Activated naive CD8-positive, alpha-beta T cell treated with anti-CD3 and anti-CD28 coated beads, Interleukin-2, amount 10 ng/mL, durations not matched to agents 7 days and 5 days (primary cell): ENCODE measurements at places on chromosomes 16 and 17.

GRCh38 chr16:86929057-86929871, 350.9 kb downstream of the FOXL1 start:
- no peak for DNase-seq

- peak; percentile 71 for DNase-seq
These were observed 1.7 kb downstream of the IL4R start for GRCh38 chr16:27315333-27316037.

DNA sequence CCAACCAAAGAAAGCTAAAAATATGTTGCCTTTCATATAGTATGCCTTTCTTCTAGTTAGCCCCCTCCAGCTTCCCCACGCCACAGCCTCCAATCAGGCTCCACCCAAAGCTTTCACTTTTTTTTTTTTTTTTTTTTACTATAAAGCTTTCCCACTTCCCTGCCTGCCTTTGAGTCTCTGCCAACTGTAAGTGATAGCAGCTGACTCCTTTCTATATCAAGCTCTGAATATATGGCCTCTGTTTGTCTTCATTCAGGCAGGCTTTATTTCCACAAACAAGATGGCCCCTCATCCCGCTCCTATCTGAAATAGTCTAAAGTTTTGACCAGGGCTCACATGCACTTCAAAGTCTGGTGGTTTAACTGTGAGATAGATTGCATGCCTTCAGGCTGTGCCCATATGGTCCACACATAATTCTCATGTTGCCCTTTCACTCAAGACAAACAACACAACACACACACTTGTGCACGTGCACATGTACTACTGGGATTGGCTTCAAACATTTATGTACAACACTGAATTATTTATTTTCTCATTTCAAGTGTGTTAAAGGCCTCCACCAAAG, 39.8 kb upstream of the DYNLRB2 start:
- DNase-seq = no peak

GRCh38 chr16:58836427-58836826, 102.3 kb upstream of the GOT2 start:
- DNase-seq = no peak

DNA sequence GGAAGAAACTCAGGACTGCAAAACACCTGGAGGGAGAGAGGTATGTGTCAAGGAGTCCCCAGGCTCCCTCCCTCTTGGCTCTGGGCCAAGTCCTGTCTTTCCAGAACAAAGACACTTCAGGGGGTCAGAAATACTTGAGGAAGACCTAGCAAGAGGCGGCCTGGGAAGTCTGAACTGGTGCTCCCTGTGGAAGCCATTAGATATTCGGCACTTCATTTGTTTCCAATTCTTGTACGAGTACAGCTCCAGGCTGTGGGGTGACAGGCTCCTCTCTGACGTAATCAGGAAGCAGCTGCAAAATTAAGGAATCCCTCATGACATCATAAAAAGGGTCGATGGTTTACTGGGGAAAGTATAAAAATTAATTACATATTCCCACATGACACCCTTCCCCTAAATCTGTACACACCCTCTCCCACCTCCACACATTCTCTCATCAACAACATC, 108.7 kb downstream of the SMG6 start:
- no peak for DNase-seq

DNA sequence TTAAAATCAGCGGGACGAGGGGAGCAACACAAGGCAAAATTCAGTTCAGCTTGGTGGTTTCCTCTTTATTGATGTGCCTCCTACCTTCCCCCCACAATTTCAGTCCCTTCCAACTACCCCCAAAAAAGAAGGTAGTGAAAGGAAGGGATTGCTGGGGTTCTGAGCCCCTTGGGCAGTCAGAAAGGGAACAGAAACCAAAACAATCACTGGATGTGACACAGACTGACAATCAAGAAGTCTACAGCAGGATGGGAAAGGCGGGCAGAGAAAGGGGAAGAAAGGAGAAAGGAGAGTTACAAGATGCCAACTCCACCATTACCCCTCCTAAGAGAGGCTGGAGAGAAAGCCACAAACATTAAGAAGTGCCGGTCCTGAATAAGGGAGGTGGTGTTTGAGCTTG, 1.1 kb upstream of the PHF23 start:
- no peak for DNase-seq

- no peak for DNase-seq
These were observed 117.4 kb downstream of the SOX9 start for GRCh38 chr17:72238157-72238673.

DNA sequence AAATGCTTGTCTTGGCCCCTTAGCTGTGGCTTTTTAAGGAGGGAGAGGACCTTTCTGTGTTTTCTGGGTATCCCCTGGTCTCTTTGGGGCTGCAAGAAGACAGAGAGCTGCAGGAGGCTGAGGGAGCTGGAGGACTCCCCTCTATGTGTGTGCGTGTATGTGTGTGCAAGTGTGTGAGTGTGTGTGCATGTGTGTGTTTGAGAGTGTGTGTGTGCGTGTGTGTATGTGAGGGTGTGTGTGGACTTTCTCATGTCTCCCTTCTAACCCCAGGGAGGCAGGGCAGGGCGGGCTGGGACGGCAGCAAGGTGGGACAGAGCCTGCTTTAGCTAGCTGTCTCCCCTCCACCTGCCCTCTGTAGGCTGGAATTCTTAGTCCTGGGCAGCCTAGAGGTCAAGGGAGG, 1.9 kb downstream of the PRSS54 start:
- DNase-seq = no peak

DNA sequence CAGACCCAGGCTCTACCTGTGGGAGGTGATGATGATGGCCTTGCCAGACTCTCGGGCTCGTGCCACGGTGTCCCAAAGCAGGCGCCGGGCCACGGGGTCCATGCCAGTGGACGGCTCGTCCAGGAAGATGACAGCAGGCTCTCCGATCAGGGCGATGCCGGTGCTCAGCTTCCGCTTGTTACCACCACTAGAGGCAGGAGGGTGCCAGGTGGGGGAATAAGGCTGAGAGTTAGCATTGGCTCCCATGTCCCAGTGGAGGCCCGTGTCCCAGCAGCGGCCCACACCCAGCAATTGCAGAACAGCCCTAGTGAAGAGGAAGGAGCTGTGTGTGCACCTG, 10.3 kb upstream of the RNPS1 start:
- no peak for DNase-seq

- DNase-seq = peak; percentile 30
These were observed 1.1 kb upstream of the MYH11 start for GRCh38 chr16:15857724-15858560.

DNA sequence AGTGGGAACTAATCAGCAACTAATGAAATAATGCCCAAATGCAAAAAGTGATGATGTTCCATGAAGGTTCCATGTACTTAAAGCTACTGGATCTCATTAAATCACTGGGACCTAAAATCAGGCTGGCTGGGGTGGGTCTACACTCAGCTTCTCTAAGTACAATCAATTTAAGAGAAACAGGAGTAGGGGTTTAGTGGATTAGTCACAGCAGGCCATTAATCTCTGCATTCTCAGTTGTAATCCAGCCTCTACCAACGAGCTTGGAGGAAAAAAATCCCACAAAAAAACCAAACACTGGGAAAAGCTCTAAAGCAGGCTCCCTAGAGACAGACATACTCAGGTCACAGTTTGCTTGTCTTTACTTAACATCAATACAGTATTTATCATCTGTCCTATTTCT, 15.0 kb downstream of the CA10 start:
- DNase-seq = no peak

DNA sequence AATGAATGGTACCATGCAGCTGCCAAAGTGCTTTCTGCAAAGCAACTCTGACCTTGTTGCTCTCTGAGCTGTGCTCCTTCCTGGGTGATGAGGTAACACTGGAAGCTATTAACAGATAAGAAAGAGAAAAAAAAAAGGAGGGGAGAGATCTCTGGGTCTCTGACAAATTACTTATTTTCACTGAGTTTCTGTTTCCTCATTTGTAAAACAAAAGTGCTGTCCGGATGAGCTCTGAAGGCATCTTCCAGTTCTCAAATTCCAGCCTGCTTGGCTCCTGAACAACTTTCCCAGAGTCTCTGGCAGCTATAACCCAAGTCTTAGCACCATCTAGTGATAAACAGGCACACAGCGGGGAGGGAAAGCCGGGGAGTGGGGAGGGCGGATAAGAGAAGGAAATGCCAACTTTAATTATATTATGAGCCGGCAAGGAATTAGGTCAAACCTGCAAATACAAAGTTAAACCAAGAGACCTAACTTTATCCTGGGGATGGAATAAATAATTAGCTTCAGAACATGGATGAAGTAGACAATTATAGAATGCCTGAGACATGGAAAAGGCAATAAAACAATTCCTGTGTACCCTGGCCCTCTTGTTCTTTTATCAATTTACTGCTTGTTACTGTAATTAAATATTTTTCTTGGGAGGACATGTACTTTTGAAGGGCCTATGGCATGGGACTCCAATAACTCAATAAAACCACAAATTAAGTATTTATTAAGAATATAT, 61.3 kb upstream of the KIFC3 start:
- DNase-seq = no peak

DNA sequence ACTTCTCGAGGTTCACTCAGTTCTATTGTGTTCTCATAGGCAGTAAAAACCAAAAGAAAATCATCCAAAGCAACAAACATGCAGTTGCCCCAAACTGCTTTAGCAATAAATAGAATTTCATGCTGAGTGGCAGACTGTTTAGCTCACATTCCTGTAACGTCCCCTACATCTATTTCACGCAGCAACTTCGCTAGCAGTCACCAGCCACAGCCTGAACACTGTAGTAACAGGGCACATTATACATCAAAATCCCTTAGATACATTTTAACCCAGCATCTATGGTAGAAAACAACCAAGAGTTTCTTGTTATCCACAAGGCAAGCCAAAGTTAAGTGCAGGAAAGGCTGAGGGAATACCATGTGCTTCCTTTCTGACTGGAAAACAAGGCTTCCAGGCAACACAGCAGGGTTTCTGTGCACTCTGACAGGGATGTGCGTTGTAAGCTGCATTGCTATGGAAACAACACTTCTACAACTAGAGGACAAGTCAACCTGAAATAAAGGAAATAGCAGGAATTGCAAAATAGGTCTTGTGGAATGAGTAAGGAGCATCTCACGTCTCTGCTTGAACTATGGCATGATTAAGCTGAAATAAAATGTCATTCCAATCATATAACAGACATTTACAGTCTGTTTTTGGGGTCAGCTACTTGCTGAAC, 55.4 kb downstream of the CFDP1 start:
- no peak for DNase-seq

DNA sequence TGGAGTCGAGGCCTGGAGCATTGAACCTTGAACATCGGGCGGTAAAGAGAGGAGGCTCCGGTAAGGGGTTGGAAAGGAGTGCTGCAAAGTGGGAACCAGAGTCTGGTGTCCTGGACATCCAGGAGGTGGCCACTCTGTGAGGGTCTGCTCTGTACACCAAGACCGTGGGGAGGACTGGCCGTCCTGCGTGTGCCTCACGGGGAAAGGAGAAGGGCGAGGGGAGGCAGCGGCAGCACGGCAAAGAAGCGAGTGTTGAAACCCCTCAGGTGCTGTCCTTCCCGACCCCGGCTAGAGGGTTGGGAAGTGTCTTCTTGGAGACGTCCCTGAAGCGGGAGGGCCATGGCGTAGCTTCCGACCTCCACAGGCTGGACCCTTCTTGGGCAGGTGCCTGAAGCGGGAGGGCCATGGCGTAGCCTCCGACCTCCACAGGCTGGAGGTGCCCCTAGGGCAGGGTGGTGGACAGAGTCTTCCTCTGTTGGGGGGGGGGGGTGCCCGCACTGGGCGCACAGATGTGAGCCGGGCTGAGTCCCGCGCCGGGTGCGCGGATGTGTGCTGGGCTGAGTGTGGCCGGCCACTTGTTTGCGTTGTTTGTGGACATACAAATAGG, 42.0 kb downstream of the FOXK2 start:
- no peak for DNase-seq

- peak; percentile 16 for DNase-seq
These were observed 30.6 kb downstream of the IL21R start for GRCh38 chr16:27432558-27432957.

DNA sequence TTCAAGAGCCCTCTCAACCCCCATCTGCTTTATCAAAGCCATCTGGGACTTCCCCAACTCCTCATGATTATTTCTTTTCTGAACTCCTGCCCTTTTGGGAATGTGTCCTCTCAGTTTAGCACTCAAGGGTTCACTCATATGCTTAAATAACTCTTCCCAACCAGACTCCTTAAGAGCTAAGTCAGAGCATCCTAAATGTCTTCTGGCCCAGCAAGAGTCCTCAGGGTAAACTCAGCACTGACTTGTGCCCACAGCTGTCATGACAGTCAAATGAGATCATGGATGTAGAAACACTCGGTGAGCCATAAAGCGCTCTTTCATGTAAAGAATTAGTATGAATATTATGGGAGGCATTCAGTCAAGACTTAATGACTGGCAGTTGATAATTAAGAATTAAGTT, 85.9 kb downstream of the TEX14 start:
- DNase-seq = no peak

DNA sequence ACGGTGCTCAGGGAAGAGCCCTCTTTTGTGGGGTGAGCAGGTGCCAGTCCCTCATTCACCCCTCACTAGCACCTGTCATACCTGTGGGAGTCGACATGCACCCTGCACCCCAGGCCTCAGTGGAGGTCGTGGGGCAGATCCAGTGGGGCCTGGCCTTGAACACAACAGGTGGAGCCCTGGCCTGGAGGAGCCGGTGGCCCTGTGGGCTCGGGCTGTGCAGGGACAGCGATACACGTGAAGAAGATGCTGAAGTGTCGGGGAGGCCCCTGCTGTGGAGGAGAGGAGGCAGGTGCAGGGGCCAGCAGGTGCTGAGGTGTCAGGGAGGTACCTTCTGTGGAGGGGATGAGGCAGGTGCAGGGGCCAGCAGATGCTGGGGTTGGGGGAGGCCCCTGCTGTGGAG, 31.8 kb downstream of the ZNF750 start:
- no peak for DNase-seq
